Left lobe of liver (tissue), 2 donors: ENCODE measurements at places on chromosomes 4 and X. TPM values are rescaled to one million over a fixed set of nuclear protein-coding genes. Genes with fewer than 3 reads are reported as not detected.

Gene MID1
- 2.4 TPM for total RNA-seq

DNA sequence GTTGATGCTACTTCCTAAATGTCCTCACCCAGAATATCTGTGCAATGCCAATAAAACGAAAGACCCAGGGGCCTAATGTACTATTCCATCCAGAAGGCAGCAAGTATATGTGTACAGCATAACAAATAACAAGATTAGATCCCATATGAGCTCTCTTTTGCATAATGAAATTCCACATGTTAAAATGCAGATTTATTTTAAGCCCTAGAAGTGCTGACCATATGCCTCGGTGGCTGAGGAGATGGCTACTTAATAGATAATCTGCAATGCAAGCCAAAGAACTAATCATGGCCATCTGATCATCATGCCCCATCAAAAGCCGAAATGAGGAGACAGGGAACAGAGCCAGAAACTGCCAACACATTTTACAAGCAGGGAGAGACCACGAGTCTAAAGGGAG lies 293.5 kb downstream of the KCNIP4 start:
- DNase-seq: no peak

DNA sequence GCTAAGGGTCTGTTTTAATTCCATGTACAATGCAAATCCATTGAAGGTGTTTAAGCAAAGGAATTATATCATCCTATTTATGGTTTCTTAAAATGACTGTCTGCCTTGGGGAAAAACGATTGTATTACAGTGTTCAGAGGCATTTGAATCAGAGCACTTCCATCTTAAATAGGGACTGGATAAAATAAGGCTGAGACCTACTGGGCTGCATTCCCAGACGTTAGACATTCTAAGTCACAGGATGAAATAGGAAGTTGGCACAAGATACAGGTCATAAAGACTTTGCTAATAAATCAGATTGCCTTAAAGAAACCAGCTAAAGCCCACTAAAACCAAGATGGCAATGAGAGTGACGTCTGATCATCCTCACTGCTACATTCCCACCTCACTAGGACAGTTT lies 1167.2 kb upstream of the PABPC4L start:
- no peak for DNase-seq

DNA sequence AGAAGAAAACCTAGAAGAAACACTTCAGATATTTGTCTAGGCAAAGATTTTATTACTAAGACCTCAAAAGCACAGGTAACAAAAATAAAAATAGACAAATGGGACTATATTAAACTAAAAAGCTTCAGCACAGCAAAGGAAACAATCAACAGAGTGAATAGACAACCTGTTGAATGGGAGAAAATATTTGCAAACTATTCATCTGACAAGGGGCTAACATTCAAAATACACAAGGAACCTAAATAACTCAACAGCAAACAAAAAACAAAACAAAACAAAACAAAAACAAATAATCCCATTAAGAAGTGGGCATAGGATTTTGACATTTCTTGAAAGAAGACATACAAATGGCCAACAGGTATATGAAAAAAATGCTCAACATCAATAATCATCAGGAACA lies 192.7 kb upstream of the ZCCHC13 start:
- no peak for DNase-seq

- no peak for DNase-seq
Measured at GRCh38 chr4:113256946-113257345, 207.5 kb downstream of the ANK2 start.

DNA sequence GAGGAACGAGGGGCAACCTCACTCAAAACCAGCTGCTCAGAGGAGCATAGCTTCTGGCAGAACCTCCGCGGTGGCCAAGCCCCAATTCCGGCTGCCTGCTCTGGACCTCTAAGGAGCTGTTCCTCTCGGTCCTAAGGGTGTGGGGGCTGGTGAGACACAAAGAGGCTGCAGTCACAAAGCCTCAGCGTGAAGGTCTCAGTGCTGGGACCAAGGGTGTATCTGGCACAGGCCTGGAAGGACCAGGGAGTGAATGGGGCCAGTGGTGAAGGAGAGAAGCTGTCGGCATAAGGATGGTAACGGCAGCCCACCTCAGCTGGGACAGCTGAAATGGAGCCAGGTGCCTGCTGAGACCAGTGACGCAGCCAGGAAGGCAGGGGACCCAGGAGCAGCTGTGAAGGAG lies 5.3 kb downstream of the PDE6B start:
- no peak for DNase-seq

GRCh38 chr4:8281519-8282133 lies 12.1 kb downstream of the HTRA3 start:
- DNase-seq: no peak

Gene GPR50
- total RNA-seq: not detected

DNA sequence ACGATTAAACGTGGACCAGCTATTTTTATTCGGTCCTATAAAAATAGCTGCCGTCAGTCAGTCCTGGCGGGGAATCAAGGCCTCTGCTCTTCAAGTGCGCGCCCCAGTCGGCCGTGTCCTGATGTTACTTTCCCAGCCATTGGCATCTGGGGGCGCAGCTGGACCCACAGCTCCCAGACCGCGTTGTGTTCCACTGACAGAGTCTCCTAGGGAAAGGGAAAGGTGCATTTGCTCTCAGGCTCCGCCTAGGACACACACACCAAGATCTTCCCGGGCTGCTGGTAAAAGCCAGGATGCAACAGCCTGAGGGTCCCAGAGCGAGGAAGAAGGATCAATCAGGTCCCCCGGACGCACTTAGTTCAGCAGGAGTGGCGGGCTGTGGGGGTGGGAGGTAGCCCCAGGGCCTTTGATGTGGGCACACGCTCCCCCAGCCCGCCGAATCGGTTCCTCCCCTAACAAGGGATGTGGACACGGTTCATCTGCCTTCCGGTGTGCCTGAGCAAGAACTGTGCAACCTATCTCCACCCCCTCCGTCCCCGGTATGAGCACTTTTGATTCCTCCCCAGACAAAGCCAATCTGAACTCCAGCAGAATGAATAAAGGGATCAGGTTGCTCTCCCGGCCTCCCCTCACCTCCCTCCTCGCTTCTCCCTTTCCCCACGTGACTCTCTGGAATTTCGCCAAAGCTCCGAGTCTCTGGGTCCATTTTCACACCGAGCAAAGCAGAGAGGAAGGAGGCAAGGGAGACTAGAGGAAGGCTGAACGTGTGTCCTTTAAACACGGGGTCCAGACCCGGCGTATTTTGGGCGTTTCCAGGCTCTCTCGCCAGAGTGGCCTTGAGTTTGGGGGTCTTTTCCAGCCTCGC lies 626 bp upstream of the FRAS1 start:
- peak; percentile 59 for DNase-seq

DNA sequence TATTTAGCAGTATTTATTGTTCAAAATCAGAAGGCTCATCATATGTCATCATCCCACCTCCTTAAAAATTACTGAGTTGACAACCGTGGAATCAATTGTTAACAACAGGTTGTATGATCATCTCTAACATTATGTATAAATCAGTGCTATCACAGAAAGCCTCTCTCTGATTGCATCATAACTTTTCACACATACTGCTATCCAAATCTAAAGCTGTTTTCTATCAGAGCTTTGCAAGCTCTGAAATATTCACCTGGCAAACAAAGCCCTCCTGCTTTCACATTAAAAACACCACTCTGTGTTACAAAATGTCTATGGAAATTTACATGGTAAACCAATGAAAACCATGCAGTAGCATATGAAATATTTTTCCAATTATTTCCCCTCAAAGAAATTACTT lies 310.0 kb downstream of the PDGFC start:
- DNase-seq: no peak

GRCh38 chr4:149279331-149279730 lies 536.3 kb downstream of the IQCM start:
- no peak for DNase-seq

DNA sequence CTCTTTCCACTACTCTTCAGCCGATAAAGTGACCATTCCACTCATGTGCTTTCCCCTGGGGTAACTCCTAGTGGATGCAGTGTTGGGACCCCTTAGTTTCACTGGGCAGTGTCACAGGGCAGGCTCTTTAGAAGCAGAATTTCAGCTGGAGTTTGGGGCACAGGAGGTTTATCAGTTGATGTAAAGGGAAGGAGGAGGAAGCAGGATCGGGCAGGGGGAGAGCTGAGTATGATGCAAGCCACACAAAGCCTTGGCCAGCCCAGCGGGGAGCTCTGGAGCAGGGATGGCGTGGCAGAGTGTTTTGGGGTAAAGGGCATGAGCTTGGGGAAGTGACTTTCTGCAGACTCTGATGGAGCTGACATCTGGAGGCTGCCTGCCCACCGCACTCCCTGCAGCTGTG lies 19.3 kb downstream of the WDR13 start:
- no peak for DNase-seq

Gene CT83
- total RNA-seq: not detected

Gene ZNF185
- total RNA-seq: 0.96 TPM

GRCh38 chr4:182593864-182594263 lies 323.3 kb downstream of the DCTD start:
- DNase-seq: no peak

Gene GRID2
- not detected for total RNA-seq

GRCh38 chr4:37392521-37393255 lies 148.1 kb downstream of the NWD2 start:
- DNase-seq: no peak

Gene FABP2
- not detected for total RNA-seq

Gene GUCY1B1
- total RNA-seq: 2.1 TPM

GRCh38 chr4:15420642-15421041 lies 7.2 kb upstream of the C1QTNF7 start:
- DNase-seq: no peak

DNA sequence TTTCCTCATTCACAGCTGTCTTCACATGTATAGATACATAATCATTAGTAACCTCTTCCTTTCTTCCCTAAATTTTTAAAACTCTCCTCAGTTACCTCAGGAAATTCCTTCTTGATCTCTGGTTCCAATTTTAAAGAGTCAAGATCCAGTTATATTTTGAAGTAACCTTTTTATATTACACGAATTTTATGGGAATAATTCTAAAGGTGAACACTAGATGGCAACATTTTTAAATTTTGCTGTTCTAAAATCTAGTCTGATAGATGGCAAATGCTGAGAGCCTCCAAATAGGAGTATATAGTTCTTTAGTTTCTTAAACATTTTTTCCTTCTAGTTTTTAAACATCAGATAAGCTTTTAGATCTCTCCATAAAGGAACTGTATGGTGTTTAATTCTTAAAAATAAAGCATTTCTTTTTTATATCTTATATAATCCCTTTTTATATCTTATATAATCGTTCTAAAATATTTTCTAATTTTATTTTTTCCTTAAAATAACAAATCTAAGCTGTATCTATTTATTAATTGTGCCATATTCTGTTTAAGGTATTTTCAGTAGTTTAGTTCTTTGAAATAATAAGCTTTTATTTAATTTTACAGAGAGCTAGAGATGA lies 37.9 kb upstream of the PAPSS1 start:
- DNase-seq: no peak

GRCh38 chrX:47707031-47707780 lies 48.2 kb upstream of the UXT start:
- no peak for DNase-seq

- no peak for DNase-seq
Measured at GRCh38 chrX:36898301-36898700, 109.9 kb upstream of the FAM47C start.

DNA sequence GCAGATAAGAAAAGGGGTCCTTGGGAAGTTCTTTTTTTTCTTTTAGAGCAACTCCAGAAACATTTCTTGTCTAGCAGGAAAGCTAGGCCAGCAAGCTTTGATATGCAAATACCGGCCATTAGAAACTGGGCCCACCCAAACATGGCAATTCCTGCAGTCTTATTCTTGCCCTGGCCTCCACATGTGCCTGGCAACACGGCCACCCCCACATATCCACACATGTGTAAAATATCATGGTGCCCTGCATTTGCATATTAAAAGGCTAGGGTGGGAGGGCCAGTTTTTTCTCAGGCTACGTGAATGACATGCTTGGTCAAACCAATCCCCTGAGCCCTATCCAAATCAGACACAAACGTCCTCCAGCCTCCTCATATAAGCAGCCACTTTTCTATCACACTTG lies 171.7 kb upstream of the ZCCHC13 start:
- no peak for DNase-seq

DNA sequence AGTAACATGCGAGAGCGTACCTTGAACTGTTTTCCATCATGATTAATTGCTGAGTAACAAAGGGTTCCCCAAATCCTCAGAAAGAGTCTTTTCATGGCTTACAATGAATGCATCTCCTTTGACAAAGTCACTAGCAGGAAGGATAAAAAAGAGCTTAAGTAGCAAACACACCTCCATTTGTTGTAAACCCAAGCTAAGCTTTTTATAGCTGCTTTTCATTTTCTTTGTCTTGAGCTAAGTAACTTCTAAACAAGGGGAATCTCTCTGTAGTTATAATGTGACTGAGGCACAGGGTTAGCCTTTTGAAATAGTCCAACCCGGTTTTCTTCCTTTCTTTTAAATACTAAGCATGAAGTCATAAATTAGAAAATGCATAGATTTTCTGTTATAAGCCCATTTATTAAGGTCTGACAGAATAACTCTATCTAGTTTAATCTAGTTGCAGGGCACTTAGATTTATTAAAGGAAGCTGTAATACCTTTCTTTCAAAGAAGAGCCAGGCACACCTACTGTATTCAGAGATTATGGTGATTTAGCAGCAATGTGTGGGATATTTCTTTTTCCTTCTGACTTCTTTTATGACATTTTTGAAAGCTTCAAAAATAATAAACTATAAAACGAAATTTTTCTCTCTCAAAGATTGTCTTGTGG lies 226.9 kb upstream of the SMIM31 start:
- no peak for DNase-seq

Gene GC
- total RNA-seq: 3,366 TPM

Gene CTAG1A
- not detected for total RNA-seq

Gene MAGEC2
- not detected for total RNA-seq

- peak; percentile 68 for DNase-seq
Measured at GRCh38 chrX:9163214-9163709, 129.3 kb upstream of the FAM9B start.

- DNase-seq: peak; percentile 68
Measured at GRCh38 chrX:102712981-102713625, 855 bp downstream of the GPRASP2 start.

- DNase-seq: no peak
Measured at GRCh38 chr4:106253364-106254129, 62.5 kb downstream of the TBCK start.

Gene MFAP3L
- total RNA-seq: 58.3 TPM

Gene TIGD4
- 0.08 TPM for total RNA-seq

Gene F11
- 171 TPM for total RNA-seq

Gene MTM1
- total RNA-seq: 17.2 TPM

DNA sequence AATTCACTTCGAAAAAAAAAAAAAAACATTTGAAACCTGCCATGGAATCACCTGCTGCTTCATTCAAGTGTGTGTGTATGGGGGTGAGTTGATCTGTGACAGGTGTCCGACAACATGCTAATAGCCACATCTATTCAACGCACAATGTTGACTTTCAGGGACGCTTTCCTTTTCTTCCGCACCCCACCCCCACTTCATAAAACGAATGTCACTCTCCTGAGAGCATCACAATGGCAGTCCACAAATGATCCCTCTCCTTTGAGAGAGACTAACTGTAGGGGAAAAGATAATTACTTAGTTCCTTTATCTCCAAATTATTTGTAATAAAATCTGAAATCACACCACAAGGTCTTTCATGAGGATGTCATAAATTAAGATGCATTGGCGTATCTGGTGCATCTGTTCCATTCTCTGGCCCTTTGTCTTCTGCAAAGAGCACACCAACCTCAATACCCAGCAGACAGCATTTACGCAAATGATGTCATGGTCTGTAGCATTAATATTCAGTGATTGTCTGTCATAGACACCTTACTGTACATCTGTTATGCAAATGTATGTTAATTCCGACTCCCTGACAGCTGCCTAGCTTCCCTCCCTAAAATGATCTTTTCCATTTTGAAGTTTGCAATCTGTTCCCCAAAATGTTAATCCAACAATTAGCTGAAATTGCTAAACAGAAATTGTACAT lies 640.0 kb upstream of the BOD1L1 start:
- DNase-seq: no peak
